ENCODE measurements at places on chromosomes 3 and 15. TPM values are rescaled to one million over a fixed set of nuclear protein-coding genes. Genes with fewer than 3 reads are reported as not detected.

The RHCG gene
- total RNA-seq: 1.8 TPM

The CAV3 gene
- total RNA-seq: 20.4 TPM

The ILDR1 gene
- total RNA-seq: not detected

The TMIE gene
- total RNA-seq: 0.44 TPM

The SLC9C1 gene
- 1.4 TPM for total RNA-seq

The KLHL6 gene
- 1.7 TPM for total RNA-seq

The PIGBOS1 gene
- 8.6 TPM for total RNA-seq

The MFGE8 gene
- 412 TPM for total RNA-seq

The SGO1 gene
- total RNA-seq: not detected

The NMNAT3 gene
- 14.8 TPM for total RNA-seq

The CCDC191 gene
- total RNA-seq: 1.3 TPM

The ADGRG7 gene
- not detected for total RNA-seq

The FBLN2 gene
- total RNA-seq: 256 TPM

The ERICH6 gene
- total RNA-seq: 0.39 TPM

The C3orf85 gene
- total RNA-seq: not detected

The PCLAF gene
- total RNA-seq: 1.1 TPM

The LDHAL6B gene
- not detected for total RNA-seq

The SEMA3G gene
- total RNA-seq: 13.7 TPM

The GOLGA6B gene
- not detected for total RNA-seq

The PLA2G4F gene
- not detected for total RNA-seq

The SCN11A gene
- total RNA-seq: not detected

The CCDC80 gene
- total RNA-seq: 233 TPM

All from left cardiac atrium (tissue), 4 donors.